ENCODE measurements at places on chromosomes 4 and X. TPM values are rescaled to one million over a fixed set of nuclear protein-coding genes. Genes with fewer than 3 reads are reported as not detected.

SPATA4 gene
- total RNA-seq = 1.6 TPM

SPANXA1 gene
- not detected for total RNA-seq

F8A3 gene
- total RNA-seq = 8.2 TPM

MAGEA1 gene
- total RNA-seq = not detected

PGM2 gene
- total RNA-seq = 40.1 TPM

SOWAHB gene
- total RNA-seq = not detected

MAP7D2 gene
- 0.55 TPM for total RNA-seq

ZBTB49 gene
- total RNA-seq = 5.6 TPM

XAGE1A gene
- total RNA-seq = not detected

MAGEC2 gene
- not detected for total RNA-seq

CYSLTR1 gene
- 1.8 TPM for total RNA-seq

METAP1 gene
- total RNA-seq = 34.1 TPM
